ENCODE measurements at places on chromosomes 12 and 14.

GRCh38 chr12:24806386-24806785, 142.5 kb downstream of the BCAT1 start:
- DNase-seq, result no peak

DNA sequence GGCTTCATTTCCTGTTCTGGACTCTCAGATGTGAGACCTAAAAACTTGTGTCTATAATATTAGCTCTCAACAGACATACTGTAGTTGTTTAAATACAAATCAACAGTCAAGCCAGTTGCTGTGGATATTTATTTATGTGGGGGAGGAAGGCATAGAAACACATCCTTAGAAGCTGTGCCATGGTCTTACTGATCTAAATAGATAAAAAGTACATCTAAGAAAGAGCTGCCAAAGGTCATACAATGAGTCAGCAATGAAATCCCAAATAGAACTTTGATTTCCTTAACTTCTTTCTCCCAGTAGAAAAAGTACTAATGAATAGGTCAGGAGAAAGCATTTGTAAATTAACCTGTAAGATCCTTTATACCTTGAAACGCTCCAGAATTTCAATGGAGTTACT, 185.1 kb downstream of the AKAP6 start:
- no peak for DNase-seq

DNA sequence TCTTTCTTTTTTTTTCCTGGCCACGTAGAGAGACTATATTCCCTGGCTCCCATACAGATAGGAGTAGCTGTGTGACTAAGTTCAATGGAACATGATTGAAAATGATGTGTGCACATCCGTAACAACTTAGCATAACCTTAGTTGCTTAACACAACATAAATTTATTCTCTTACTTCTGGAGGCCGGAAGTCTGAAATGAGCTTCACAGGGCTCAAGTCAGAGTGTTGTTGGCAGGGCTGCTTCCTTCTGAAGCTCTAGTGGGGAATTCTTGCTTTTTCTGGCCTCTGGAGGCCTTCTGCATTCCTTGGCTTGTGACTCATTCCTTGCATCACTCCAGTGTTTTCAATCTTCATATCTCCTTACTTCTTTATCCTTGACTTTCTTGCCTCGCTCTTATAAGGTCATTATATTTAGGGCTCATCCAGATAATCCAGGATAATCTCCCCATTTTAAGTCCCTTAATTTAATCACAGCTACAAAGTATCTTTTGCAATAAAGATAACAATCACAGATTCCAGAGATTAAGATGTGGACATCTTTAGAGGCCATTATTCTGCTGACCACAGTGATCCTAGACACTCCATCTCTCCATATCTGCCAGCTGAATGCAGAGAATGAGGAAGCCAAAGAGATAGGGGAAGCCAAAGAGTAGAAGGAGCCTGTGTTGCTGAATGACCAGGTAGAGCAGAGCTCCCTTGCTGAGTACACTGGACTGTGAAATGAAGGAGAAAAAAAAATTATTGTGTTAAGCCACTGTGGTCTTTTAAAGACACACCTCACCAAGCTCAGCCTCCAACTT, 21.0 kb upstream of the SNX6 start:
- no peak for DNase-seq

- DNase-seq, result no peak
Measured at GRCh38 chr12:107581619-107582015, 104.0 kb upstream of the PWP1 start.

DNA sequence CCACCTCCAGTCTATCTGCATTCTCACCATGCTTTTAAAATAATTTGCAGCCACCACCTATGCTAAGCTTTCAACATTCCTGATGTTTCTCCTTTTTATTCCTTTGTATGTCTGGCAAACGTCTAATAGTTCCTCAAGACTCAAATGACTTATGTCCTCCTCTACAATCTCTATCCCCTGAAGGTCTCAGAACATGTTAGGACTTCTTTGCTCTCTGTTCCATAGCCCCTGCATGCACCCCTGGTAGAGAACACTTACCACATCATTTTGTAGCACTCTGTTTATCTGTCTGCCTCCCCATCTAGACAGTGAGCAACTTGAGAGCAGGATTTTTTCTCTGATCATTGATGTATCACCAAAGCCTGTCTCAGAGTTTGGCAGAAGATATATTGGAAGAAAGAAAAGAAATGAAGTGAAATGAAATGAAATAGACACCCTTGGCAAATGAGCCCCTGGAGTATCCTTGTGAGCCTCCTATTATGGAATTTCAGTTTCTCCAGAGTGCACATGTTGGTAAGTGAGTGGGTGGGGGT, 1231.2 kb upstream of the FLRT2 start:
- no peak for DNase-seq

- no peak for DNase-seq
Measured at GRCh38 chr12:12683725-12684124, 12.3 kb downstream of the GPR19 start.

All from stimulated activated CD4-positive, alpha-beta T cell treated with anti-CD3 and anti-CD28 coated beads, Interleukin-1b, Interleukin-23, amount 100 ng/mL, for 1 hour (primary cell).